ENCODE measurements at places on chromosomes 11 and 22.

GRCh38 chr22:31106731-31107177, 614 bp downstream of the SELENOM start:
- no peak for DNase-seq

DNA sequence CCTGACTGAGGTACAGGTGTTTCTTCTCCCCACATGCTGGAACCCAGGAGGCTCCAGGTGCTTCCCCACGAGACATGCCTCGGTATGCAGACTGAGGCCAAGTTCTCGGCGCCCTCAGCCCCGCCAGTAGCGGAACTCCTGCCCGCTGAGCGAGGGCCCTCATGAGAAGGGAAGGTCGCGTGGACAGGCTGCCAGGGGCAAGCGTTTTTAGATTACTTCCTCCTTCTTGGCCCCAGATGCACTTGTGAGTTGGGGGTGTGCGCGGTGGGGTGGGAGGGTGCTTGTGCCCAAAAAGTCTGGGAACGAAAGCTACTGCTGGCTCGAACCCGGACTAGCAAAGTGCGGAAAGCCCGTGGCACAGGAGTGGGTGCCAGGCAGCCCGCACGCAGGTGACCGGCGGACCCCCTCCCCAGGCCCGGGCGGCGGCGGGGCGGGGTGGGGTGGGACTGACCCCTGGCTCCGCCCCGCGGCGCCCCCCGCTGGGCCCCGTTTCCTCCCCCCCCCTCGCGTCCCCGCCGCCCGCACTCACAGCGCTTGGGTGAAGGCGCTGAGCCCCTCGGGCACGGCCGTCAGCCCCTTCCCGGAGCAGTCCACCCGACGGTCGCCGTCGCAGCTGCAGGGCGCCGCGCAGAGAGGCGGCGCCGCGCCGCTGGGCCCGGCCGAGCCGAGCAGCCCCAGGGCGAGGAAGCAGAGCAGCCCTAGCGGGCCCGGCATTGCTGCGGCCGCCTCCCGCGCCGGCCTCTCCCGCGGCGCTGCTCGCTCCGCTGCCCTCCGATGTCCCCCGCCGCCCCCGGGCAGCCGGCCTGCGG, 797 bp downstream of the LGR4 start:
- no peak for DNase-seq

GRCh38 chr11:73376803-73377629, 817 bp downstream of the RELT start:
- peak; percentile 67 for DNase-seq

DNA sequence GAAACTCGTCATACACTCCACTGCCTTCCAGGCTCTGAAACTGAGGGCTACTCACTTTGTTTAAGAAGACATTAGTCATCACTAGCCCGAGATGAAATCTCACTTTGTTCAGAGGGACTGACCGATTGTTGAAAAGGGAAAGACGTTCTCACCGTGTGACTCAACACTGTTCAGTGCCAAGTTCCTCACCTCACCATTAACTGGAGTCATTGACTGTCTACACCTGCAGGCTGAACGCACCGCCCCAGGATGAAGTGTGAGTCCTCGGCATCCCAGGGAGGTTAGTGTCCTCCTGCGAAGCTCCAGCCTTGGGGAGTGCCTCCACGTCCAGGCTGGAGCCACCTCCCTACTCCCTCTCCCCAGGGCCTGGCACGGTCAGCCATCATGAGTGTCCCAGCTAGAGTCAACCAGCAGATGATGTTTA, 30.4 kb downstream of the FADD start:
- no peak for DNase-seq

GRCh38 chr11:98732947-98733346, 287.8 kb upstream of the CNTN5 start:
- DNase-seq: no peak

- DNase-seq: peak; percentile 40
These were observed 1.0 kb downstream of the SFI1 start for GRCh38 chr22:31497148-31497938.

DNA sequence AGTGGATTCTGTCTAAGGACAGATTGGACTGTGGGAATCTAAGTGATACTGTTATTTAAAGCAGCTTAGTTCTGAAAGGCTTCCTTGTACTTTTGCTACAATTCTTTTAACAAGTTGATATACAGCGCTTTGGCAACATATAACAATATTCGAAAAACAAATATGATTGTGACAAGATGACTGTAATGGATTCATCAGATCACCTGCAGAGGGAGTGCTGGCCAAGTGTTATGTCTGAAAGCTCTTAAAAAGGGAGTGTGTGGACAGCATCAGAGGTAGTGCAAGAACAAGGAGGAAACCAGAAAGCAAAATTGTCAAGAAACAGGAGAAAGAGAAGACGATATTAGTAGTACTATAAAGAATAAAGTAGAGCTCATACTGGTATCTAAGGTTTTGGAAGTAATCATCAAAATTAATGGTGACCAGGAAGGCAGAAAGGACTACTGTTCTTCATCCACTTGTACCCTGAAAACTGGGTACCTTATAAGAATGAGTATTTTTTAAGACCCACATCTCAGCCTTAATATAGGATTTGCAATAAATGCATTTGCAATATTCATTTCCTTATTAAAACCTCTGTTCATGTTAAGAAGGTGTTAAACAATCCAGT, 1112.0 kb upstream of the CCDC90B start:
- DNase-seq: no peak

Measured in CD4-positive, alpha-beta T cell treated with Interleukin-15 for 4 hours (primary cell).